Ovary (tissue), 10 donors: ENCODE measurements at places on chromosomes 16 and 17.
A peak's percentile ranks its signal among the peaks of the same experiment; 100 is the strongest.

DNA sequence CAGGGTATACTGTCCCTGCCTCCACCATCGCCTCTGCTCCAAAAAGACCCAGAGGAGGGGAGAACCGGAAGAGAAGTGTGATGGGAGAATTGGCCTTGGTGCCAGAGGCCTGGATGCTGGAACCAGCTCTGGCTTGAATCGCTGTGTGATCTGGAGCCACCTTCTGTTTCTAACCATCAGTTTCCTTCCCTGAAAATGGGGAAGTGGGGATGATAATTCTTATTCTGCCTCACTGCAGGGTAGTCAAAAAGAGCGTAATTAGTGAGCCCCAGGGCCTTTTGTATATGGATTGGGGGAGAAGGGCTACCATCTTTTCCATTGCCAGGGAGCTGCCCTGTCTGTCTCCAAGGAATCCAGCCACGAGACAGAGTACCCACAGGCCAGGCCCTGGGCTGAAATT is 52.2 kb downstream of the CCT6B start:
- DNase-seq, result no peak

DNA sequence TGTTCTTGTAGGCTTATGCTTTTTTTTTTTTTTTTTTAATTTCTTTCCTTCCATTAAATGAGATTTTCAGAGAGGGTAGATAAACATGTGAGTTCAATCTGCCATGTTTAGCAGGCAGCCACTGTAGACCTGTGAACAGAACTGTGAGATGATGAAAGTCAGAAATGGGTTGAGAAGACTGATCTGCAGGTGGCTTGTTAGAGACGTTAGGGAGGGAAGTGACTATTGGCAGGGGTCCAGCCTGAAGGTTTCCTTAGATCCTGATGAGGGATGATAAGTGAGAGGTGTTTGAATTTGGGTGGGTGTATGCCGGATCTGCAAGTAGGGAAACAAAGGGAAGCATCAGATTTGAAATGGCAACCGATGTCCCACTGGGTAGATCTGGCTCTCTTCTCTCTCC is 157.8 kb downstream of the HS3ST3B1 start:
- no peak for DNase-seq

DNA sequence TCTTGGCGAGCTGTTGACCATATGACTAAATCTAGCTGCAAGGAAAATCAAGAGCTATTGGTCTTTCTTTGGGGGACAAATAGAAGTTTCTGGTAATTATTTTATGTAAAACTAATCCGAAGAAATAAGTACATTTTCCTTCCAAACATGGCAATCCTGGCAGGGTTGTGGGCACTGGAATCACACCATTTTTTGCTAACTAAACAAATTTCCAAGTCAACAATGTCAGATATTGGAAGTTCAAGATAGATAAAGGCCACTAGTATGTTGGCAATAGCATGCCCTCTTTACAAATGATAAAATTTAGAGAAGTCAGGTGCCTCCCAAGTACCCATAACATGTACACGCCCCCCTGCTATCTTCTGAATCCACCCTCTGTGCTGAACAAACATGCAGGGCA is 330.4 kb downstream of the CDH13 start:
- no peak for DNase-seq

DNA sequence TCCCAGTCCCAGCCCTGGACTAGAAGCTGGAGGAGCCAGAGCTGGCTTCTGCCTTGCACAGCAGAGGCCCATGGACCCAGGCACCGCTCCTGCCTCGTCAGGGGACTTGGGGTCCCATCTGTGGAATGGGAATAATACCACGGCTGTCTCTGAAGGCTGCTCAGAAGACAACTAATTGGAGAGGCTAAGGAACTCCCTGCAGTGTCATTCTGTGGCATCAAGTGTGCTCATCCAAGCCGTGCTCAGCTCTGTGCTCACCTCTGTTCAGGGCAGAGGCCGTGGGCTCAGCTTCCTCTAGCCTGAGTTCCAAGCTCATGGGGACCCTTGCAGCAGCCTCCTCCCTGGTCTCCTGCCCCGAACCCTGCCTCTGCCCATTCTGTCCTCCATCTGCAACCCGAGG is 31.8 kb downstream of the BEAN1 start:
- no peak for DNase-seq

- no peak for DNase-seq
These were observed 18.5 kb downstream of the TOP2A start for GRCh38 chr17:40399185-40399584.

- no peak for DNase-seq
These were observed 81.6 kb downstream of the CMIP start for GRCh38 chr16:81526199-81526598.

DNA sequence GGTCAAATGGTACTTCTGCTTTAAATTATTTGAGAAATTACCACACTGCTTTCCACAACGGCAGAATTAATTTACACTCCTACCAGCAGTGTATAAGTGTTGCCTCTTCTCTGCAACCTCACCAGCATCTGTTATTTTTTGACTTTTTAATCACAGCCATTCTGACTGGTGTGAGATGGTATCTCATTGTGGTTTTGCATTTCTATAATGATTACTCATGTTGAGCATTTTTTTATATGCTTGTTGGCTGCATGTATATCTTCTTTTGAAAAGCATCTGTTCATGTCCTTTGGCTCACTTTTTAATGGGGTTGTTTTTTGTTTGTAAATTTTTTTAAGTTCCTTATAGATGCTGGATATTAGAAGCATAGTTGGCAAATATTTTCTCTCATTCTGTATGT is 446.7 kb downstream of the PMP22 start:
- DNase-seq, result no peak

DNA sequence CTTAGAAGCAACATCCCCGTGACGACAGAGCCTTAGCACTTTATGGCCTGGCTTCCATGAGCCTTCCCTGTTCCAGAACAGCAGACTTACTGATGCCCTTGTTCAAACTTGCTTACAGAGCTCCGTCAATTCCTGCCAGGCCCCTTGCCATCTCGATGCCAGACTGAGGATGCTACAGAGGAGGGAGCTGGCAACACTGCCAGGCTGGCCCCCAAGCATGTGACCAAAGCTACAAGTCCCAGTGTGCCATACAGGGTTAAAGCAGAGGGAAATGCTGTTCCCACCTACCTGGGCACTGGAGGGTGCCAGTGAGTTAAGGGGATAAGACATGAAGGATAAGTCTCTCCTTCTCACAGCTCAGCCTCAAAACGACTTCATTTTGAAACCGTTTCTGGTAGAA is 33.5 kb upstream of the SREBF1 start:
- DNase-seq, result no peak

DNA sequence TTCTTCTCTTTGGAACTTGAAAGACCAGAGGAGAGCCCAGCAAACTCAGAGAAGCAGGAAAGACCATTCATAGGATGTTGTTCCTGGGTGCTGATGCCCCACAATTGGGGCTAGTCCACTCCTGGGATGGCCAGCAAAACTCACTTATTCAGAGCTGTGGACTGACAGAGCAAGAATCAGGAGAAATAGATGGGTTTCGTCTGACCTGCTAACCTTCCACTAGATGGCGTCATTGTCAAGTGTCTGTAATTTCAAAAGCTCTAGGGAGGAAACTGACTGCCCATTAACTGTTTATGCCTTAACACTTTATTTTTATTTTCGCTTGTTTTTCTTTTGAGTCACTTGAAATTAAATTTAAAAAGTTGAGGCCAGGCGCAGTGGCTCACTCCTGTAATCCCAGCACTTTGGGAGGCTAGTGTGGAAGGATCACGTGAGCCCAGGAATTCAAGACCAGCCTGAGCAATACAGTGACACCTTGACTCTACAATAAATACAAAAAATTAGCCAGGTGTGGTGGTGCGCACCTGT is 28.7 kb upstream of the MILR1 start:
- DNase-seq, result no peak

- DNase-seq, result no peak
These were observed 86.9 kb downstream of the RBBP6 start for GRCh38 chr16:24626256-24626655.

DNA sequence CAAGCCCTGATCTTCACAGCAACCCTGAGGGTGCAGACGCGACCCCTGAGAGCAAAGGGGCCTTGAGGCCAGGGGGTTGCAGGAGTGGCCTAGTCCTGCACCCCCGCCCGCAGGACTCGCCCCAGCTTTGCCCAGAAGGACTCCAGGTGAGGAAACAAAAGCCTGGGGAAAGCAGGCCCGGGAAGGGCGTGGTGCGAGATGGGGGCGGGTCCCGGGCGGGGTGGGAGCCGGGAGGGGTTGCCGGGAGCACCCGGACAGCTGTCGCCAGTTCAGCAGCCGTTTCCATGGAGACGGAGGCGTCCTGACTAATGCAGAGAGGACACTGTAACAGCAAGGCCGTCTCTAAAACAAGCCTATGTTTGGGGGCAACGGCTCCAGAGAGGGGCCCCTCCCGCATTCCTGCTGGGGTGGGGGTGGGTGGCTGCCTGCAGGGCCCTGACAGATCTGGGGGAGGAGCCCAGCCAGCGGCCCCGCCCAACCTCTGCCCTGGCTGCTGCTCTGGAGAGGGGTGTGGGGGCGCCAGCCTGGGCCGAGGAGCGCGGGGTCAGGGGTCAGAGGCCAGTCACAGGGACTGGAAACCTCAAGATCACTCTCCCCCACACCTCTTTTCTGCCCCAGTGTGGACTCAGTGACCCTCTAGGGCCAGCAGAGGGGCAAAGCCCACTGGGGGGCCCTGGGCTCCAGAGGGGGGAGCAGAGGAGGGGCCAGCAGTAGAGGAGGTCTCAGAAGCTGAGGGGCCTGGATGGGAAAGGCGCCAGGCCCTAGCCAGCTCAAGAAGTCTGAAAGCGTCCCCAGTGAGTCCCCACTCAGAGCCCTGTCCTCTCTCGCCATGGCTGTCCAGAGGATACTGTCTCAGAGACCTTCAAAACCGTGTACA is 3.1 kb upstream of the TPPP3 start:
- DNase-seq, result peak; percentile 59

- DNase-seq, result no peak
These were observed 460.0 kb downstream of the HS3ST3B1 start for GRCh38 chr17:14760719-14761411.

- DNase-seq, result no peak
These were observed 26.9 kb upstream of the LITAF start for GRCh38 chr16:11613381-11614303.

- DNase-seq, result no peak
These were observed 78.5 kb upstream of the NACA2 start for GRCh38 chr17:61669522-61669921.

DNA sequence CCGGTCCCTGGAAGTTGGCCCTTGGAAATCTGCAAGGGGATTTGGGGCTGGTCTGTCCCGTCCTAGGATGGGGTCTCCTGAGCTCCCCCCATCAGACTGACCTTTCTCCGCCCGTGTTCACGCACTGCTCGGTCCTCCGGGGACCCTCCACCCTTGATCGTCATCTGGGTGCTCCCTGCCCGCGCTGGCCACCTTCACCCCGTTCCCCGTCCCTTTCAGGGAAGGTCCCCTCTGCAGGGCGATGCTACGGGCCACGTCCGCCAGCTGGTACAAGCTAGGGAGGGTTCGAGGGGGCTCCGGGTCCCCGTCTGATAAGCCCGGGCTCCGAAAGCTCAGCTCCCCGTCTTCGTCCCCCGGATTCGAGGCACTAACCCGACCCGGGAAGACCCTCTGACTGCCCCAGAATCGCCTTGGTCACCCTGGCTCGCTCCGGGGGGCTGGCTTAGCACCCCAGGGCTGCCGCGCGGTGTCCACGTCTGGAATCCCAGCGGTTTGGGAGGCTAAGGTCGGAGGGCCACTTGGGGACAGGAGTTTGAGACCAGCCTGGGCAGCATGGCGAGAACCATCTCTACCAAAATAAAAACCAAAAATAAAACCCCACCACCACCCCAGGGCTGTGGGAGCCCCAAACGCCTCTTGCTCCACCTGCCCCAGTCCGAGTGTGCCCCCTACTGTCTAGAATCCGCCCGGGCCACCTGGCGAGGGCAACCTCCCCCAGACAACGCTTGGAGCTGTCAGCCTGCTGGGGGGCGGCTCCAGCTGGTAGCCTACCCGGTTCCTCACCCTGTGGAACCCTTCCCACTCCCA is 1.1 kb upstream of the SLC43A2 start:
- no peak for DNase-seq

DNA sequence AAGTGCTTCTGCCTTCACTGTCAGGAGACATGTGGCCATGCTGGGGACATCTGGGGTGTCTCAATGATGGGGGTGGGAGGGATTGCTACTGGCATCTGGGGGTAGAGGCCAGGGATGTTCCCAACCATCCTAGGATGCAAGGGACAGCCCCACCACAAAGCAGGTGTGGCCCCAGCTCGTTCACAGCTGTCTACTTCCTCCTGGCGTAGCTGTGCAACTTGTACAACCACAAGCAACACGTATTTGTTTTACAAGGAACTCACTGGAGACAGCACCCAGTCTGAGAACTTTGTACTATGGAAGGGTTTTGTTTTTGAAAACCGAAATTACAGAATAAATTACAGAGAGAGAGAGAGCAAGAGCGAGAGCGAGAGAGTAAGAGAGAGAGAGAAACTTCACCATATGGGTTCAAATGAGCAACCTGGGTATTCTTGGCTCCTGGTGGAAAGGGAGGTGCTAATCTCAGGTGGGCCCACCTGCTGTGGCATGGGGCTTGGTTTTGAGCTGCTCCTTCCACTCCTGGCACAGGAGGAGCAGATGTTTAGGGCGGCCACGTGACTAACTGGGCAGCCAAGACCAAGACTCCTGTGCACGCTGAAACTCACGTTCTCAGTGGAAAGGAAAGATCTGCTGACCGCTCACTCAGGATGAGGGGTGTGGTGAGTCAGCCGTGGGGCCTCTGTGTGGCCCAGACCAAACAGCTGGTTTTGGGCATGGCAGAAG is 17.5 kb upstream of the TNFRSF13B start:
- no peak for DNase-seq

GRCh38 chr16:75379911-75380847 is 53.1 kb downstream of the CFDP1 start:
- no peak for DNase-seq

DNA sequence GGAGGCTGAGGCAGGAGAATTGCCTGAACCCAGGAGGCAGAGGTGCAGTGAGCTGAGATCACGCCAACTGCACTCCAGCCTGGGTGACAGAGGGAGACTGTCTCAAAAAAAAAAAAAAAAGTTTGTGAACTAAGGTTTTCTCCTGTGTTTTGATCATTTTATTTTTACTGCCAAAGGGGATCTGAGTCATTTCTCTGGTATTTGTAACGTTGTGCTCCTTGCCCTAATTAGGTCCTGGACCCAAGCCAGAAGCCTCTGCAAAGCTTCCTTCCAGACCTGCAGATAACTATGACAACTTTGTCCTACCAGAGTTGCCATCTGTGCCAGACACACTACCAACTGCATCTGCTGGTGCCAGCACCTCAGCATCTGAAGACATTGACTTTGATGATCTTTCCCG is 32.1 kb downstream of the IST1 start:
- DNase-seq, result peak; percentile 51

DNA sequence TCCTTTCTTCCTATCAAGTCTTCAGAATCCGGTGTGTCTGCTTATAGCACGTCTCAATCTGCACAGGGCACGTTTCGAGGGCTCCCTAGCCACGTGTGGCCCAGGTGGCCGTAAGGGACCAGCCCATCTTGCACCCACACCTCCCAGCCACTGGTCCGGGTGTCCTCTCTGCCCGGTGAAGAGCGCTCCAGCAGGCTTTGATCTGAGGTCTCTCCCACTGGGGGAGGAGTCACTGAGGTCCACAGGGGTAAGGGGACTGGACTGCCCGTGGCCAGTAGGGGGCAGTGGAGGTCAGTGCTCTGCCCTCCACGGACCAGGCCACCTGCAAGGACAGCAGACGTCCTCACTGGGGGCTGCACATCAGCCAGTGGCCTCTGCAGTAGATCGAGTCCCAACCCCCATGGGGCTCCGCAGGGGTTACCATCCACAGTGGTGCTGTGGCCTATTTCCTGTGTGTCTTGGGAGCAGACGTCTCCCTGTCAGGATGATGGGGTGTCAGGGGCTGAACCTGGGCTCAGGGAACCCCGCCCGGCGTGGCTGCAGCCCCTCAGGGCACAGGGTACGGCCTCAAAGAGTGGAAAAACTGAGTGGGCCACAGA is 204.1 kb upstream of the CIBAR2 start:
- no peak for DNase-seq
